ENCODE measurements at places on chromosomes 5 and 9.

- DNase-seq: no peak
These were observed 184.4 kb downstream of the PLK2 start for GRCh38 chr5:58275516-58275915.

GRCh38 chr5:139155333-139155732, 42.8 kb downstream of the SIL1 start:
- DNase-seq: no peak

DNA sequence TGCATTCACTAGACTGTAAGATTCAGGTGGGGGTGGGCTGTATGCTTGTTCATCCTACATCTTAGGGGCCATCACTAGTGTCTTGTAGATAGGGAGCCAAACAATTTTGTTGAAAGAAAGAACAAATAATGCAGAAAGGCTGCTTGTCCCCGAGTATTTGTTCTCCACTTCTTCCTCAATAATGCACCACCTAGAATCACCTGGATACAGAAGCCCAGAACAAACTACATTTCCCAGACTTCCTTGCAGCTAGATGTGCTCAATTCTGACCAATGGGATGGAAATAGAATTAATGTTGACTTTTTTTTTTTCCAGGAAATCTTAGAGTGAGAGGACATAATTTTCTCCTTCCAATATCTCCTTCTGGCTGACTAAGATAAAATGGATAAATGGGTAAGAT, 38.9 kb upstream of the TNFSF8 start:
- DNase-seq: no peak

GRCh38 chr5:72427488-72428437, 79.4 kb downstream of the ZNF366 start:
- no peak for DNase-seq

DNA sequence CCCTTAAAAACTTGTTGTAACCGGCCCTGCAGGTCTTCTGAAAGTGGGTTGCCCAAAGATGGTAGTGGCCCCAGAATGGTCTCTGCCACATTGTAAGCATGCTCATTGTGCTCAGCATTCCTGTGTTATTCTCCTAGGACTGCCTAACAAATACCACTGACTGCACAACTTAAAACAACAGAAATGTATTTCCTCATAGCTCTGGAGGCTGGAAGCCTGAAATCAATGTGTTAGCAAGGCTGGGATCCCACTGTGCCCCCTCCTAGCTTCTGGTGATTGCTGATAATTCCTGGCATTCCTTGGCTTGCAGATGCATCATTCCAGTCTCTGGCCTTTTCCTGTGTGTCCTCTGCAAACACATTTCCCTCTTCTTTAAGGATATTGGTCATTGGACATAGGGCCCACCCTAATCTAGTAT, 3.4 kb upstream of the GCNT4 start:
- no peak for DNase-seq

DNA sequence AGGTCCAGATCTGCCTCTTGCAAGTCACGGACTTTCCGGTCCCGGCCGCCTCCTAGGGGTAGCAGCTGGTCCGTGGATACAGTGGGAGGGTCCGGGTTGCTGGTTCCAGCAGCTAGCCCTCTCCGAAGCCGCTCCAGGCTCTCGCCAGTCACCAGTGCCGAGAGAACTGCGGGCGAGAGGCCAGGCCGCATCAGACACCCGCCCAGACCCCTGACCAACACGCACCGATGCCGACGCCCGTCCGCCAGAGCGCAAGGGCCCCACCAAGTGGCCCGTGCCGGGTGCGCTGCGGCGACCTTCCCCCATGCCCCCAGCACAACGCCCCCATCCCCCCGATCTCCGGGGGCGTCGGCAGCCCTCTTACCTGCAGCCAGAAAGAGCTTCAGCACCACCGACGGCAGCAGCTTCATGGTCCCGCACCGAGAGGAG, 470 bp downstream of the HBEGF start:
- peak; percentile 78 for DNase-seq

DNA sequence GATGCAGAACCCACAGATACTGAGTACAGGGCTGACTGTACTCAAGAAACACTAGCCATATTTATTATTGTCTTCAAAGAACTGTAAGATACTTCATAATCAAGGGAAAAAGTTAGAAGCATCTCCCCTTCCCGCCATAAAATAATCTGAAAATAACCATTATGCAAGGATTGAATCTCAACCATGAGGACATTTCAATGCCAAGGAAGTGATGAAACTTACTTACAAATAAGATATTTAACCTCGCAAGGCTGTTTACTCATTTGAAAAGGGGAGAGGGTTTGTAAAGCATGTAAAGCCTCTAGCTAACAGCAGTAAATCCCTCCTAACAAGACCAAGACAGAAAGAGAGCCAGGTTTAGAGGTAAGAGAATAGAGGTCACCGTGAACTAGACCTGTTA, 6.3 kb downstream of the MYO10 start:
- DNase-seq: no peak

DNA sequence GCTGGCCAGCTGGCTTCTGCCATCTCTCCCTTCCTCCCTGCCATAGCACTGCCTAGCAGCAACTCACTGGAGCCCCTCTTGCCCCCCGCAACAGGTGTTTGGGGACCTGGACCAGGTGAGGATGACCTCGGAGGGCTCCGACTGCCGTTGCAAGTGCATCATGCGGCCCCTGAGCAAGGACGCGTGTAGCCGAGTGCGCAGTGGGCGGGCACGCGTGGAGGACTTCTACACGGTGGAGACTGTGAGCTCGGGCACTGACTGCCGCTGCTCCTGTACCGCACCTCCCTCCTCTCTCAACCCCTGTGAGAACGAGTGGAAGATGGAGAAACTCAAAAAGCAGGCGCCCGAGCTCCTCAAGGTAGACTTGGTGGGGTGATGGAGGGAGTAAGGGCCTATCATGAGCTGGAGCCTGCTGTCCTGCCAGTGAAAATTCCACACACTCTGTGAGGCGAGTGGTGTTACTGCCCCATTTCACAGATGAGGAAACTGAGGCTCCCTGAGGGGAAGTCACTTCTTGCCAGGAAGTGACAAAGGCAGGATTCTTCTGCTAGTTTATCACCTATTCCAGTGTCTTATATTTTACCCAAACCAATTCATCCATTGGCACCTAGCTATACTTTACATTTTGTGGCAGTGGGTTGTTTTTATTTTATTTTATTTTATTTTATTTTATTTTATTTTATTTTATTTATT, 10.1 kb downstream of the OLFML2A start:
- DNase-seq: no peak

- DNase-seq: no peak
These were observed 105.5 kb downstream of the PJA2 start for GRCh38 chr5:109304309-109304708.

DNA sequence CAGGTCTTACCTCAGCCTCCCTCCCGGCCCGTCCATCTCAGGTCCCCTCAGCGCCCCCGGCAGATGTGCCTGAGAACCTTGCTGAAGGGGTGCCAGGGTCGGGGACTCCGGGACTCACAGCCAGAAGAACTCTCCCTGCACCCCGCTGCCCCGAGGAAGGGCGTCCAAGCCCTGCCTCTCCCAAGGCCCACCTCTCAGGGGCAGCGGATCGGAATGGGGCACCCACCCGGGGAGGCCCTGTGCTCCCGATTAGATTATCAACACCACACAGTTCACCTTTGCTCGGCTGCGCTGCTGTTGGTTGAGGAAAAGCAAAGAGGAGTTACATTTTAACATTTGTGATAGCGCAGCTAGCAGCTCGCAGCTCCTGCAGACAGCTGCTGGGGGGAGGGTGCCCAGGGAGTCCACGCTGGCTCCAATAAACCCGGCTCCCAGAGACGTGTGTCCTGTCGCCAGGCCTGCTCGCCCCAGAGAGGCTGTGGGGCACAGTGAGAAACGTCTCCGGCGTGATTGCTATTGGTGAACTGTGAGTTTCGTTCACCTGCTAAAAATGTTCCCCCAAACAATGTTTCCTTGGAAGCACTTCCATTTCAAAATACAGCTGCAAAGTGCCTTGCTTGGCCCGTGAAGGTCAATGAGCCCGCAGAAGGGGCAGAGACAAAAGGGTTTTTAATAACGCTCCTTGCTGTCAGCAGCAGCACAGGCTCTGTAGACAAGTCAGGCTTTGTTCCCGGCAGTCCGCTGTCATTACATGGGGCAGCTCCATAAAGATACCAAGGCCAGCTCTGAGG, 18.6 kb upstream of the SLC6A19 start:
- DNase-seq: no peak

DNA sequence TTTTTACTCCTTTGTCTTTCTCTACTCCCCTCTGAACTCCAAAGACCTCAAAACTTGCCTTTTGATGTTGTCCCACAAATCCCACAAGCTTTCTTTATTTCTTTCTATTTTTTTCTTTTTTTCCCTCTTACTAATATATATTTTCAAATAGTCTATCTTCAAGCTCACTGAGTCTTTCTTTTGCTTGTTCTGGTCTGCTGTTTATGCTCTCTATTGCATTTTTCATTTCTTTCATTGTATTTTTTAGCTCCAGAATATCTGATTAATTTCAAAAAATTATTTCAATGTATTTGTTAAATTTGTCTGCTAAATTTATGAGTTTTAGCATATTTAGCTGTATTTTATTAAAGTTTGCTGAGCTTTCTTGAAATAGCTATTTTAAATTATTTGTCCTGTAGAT, 223.3 kb upstream of the IRX1 start:
- no peak for DNase-seq

- DNase-seq: no peak
These were observed 5.7 kb upstream of the TRAF1 start for GRCh38 chr9:120932086-120932823.

DNA sequence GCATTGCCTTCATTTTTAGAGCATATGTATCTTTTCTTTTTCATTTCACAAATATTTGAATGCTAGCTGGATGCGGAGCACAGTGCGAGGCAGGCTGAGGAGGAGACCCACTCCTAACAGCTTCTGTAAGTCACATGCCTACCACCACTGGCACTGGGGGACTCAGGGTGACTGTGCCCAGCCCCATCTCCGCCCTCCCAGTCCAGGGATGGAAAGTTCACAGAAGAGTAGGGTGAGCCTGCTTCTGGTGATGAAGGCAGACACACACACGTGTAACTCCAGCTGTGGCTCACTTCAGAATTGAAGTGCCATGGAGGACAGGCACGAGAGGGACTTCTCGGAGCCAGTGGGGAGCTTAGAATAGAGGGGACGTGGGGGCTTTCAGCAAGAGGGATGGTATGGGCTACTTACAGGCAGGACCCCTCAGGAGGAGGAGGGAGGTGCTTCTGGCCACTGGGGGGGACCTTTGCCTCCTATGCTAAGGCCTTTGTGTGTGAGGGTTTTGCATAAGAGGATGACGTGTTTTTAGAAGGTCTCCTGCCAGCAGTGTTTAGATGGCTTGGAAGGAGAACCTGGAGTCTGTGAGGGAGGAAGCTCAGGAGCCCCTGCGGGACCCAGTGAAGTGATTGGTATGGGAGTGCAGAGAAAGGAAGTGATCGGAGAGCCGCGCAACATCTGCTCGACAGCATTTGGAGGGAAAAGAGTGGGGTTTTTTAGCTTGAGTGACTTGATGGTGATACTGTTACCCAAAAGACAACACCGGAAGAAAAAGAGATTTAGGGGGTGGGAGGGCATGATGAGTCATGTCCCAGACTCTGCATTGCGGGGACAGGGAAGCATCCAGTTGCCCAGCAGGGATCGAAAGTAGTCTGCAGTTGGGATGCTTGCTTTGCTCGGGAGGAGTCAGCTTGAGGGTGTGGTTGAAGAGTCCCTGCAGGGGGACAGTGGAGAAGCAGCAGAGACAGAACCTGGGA, 163.5 kb upstream of the OTULINL start:
- no peak for DNase-seq

DNA sequence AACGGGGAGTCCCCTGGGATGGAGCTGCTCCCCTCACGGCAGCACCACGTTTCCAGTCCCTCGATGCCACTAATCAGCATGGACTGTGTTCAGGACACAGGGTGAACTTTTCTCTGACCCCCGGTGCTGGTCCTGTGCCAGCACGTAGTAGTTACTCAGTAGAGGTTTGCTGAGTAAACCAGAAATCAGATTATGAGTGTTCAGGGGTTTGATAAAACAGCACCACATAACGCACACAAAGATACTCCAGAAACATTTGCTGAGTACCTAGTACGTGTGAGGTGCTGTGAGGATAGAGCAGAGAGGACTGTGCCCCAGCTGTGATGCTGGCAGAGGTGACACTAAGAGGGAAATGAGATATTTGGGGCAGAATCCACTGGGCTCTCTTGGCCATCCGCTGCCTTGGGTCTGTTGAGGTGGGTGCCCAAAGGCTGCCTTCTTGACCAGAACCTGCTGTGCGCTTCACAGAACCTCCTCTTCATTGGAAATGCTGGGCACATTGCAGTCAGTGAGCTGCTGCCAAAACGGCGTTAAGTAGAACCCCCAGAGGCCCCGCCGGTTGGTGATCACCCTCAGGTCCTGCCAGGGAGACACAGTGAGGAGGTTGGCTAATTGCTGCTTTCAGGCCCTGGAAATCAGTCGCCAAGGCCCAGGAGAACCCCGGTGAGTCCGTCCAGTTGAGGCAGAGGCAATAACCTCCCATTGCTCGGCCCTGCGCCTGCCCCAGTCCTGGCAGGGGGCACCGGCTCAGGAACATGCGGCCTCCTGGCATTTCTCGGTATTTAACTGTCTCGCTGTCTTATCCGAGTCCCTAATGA, 49.4 kb downstream of the NEURL1B start:
- no peak for DNase-seq

DNA sequence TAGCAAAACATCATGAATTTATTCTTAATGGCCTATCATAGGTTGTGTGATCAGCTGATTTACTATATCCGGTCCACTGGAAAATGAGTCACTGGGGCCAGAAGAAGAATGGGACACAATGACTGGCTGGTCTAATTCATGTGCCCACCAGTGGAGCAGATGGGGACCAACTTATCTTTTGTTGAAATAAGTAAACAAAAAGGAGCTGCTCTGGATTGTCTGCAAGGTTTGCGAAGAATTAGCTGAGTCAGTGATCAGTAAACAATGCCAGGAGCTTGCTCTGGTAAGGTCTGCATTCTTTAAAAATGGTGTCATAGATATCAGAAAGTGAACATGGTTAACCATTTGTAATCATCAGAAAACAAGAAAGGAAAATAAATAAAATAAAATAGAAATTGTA, 128.0 kb downstream of the RASEF start:
- DNase-seq: no peak

GRCh38 chr5:158074992-158075769, 216.2 kb upstream of the CLINT1 start:
- DNase-seq: peak; percentile 71

- DNase-seq: no peak
These were observed 53.2 kb upstream of the GRIA1 start for GRCh38 chr5:153437251-153437650.

GRCh38 chr9:102594241-102594640, 400.9 kb upstream of the CYLC2 start:
- no peak for DNase-seq

DNA sequence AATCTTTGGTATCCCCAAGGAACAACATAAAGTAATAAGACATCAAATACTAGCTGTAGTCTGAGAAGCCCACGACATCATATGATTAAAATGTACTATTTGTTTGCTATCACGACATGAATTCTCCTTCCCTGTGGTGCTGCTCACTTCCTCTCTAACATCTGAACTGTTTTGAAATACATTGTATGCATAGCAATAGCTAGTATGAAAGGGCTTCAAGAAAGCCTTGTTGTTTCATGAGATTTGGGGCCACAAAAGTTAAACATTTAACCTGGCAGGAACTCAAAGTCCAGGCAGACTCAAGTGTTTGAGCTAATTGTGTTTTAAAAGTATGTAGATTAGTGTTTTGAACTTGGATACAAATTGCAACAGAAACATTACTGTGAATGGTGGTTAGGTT, 237.4 kb upstream of the PTGER4 start:
- DNase-seq: peak; percentile 63

GRCh38 chr9:78567693-78568092, 270.8 kb downstream of the PSAT1 start:
- DNase-seq: no peak
